NCI-H2171 (cell line): ENCODE measurements at places on chromosomes 3 and 15.

DNA sequence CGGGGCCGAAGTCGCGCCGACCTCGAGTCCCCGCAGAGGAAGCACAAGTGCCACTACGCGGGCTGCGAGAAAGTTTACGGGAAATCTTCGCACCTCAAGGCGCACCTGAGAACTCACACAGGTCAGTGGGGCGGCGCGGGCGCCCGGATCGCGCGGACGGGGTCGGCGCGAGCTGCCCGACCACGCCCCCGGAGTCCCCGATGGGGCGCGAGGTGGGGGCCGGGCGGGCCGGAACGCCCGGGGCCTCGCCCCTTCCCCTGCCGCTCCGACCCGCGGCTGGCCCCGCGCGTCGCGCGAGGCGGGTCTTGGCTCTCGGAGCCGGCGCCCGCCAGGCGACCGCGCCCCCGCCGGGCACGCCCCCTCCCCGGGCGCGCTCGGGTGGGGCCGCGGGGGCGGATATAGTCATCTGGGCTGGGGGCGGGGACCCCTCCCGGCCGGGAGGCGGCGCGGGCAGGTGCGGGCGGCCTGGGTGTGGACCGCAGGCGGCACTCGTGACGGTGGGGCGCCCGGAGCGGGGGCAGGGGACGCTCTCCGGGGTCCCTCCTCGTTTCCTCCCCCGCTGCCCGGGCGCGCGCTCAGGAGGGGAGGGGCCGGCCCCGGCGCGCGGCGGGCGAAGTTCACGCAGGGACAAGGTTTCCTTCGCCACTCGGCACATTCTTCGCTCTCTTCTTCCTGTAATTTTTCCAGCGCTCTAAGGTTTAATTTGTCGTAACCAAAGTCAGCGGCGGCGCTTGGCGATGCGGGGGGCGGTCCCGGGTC, 1.2 kb downstream of the KLF13 start:
- DNase-seq, result peak; percentile 70

GRCh38 chr3:108022256-108023150, 68.3 kb downstream of the CD47 start:
- no peak for DNase-seq

DNA sequence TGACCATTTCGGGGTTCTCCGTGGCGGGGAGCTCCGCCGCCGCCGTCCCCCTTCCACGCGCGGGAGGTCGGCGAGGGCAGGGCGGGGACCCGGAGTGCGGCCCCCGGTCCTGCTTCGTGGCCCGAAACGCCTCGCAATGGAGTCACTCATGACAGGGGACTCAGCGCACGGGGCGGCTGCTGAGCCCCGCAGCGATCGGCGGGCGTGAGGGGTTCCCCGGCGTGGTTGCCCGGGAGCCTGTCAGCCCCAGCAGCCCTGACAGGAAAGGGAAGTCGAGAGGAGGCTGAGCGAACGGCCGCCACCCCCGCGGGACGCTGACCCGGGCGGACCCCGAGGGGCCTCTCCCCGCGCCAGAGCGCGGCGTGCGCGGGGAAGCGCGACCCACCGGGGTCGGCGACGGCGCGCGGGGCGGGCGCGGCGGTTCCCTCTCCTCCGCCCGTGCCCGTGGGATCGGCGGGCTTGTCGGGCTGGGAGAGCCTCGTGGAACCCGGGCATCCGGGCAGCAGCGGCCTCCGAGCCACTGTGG, 564 bp upstream of the PIGZ start:
- DNase-seq, result no peak

GRCh38 chr15:43966646-43967045, 139.8 kb downstream of the WDR76 start:
- no peak for DNase-seq

GRCh38 chr3:134375582-134376384, 1.5 kb upstream of the AMOTL2 start:
- DNase-seq, result no peak

GRCh38 chr3:14678015-14678503, 3.1 kb downstream of the C3orf20 start:
- DNase-seq, result no peak

DNA sequence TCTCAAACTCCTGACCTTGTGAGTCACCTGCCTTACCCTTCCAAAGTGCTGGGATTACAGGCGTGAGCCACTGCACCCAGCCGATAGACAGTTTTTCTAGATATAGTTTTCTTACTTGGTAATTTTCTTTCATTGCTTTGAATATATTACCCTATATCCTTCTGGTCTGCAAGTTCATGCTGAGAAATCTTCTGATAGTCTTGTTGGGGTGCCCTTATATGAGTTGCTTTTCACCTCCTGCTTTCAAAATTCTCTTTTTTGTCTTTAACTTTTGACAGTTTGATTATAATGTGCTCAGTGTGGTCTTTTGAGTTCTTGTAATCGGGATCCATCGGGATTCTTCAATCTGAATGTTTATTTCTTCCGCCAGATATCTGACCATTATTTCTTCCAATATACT, 217.3 kb downstream of the GREM1 start:
- DNase-seq, result no peak

- DNase-seq, result no peak
Measured at GRCh38 chr3:57298041-57298440, 5.6 kb upstream of the ASB14 start.

GRCh38 chr3:126413693-126414080, 19.0 kb downstream of the CFAP100 start:
- DNase-seq, result no peak

DNA sequence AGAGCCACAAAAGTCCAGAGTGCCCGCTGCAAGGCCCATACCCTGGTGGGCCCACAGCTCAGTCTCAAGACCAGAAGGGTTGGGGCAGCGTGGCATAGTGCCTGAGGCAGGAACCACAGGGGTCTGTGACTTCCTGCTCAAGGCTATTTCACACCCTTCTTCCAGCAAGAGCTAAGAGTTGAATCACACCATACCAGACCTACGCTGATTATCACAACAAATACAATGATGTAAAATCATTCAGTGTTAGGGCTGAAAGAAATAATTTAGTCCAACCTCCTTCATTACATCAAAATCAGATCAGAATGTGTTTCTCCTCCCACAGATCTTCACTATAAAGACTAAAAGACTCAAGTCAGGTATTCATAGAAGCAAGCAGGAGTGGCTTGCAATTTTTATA, 27.8 kb upstream of the ST8SIA2 start:
- DNase-seq, result no peak

- peak; percentile 72 for DNase-seq
Measured at GRCh38 chr15:47806008-47806407, 88.7 kb downstream of the SEMA6D start.

GRCh38 chr3:161600173-161600572, 103.6 kb downstream of the OTOL1 start:
- DNase-seq, result no peak

DNA sequence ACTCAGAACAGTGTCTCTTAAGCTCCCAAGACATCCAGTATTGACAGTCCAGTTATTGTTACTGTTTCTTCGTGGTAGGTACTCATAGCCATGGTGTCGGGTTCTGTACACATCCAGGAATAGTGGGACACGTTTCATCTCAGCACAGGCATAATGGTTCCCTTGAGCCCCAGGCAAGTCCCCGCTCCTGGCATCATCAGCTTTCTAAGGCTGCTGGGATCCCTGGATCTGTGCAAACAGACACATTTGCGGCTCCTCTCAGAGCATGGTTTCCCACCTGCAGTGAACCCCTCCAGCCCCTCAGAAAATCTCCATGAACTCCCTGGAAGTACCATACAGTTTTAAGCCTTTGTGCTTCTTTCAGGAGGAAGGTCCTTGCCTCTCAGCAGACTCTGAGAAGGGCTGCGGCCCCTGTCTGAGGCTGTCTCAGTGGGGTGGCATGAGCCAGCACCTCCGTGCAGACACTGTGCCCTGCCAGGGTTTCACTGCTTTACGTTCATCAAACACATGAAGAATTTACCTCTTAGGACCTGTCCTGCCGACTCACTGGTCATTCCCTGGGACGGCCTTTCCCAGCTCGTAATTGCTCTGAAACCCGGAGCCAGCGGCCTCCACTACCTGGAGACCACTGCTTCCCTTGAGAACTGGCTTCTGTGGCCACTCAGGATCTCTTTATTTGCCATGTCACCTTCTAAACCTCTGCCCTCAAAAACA, 124.9 kb downstream of the LRRK1 start:
- DNase-seq, result no peak

DNA sequence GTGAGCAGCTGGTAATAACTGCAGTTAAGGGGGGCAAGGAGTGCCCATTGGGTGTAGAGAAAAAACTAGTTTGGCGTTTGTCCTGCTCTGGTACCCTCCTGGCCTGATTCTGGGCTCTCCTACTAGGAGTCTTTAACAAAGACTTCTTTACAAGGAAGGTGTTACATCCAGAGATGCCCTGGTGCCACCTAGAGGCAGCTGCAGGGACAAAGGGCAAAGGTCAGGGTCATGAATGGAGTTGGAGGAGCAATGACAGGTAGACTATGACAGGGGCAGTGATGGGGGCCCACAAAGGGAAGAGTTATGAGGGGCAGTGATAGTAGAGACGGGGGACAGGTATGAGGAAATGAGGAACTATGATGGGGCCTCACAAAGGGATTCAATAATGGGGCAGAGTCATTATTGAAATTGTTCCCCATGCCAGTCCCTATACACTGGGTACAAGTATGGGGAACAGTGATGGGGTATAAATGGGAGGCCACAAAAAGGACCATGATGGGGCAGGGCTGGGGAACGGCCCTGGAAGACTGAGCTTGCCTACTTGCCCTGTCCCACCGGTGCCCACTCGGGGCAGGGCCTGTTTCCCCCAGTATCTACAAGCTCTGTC, 7.9 kb downstream of the CCDC71 start:
- no peak for DNase-seq

DNA sequence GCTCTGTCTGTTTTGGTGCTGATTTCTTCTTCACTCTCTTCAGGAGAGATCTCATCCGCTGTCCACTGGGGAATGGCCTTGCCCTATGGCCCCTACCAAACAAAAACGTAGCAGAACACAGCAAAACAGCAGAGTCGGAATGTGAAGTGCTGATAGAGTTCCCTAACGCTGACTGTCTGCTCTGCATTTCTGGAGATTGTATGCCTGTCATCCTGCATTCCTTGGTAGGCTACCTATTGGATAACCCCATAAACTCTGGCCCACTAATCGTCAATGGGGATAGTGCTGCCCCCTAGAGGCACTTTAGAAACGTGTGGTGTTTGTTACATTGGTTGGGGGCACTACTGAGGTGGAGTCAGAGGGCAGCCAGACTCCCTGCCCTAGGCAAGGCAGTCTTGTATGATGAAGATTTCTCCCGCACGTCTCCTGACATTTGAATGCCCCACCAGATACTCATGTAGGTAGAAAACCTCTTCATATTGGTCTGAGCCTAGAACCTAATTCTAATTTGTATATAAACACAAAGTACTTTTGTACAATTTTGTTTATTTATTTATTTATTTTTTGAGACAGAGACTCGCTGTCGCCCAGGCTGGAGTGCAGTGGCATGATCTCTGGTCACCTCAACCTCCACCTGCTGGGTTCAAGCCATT, 15.6 kb upstream of the MAGEF1 start:
- DNase-seq, result no peak

DNA sequence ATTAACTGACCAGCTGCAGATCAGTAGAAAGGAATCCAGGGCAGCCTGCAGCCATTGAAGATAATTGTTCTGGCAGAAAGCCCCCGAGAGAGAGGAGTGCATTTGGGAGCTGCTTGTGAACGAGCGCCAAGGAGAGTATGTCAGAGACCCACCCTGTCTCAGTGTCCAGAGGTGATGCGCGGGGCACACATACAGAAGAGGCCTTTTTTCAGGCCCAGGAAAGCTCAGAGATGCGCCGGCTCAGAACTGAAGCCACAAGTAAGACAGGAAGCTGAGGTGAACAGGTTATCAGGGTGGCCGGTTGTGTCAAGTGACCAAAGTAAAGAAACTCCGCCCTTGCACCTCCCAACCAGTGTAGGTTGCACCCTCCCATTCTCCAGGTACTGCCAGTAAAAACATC, 59.8 kb upstream of the HEG1 start:
- no peak for DNase-seq

GRCh38 chr15:59543721-59544547, 67.6 kb upstream of the GCNT3 start:
- DNase-seq, result no peak

DNA sequence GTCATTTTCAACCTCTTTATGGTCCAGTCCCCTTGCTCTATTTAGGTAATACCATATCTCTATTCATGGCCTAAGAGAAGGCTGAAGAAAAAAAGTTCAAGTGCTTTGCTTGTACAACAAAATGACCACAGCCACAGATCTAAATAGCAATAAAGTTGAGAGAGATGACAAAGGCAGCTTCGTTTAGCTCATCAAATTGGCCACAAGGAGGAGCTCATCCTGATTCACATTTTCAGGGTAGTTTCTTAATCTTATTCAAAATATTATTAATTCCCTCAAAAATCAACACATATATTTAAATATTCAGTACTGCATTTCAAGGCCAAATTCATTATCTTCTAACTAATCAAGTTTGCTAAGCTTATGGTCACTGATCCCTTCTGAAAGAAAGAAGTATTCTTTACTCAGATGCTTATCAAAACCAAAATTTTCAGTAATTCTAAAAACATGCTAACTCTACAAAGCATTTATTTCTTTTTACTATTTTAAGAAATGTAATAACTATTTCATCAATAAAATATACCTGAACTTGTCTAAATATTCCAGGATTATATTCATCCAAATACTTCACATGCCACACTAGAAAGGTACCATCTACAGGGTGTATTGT, 85.5 kb downstream of the DMXL2 start:
- no peak for DNase-seq

DNA sequence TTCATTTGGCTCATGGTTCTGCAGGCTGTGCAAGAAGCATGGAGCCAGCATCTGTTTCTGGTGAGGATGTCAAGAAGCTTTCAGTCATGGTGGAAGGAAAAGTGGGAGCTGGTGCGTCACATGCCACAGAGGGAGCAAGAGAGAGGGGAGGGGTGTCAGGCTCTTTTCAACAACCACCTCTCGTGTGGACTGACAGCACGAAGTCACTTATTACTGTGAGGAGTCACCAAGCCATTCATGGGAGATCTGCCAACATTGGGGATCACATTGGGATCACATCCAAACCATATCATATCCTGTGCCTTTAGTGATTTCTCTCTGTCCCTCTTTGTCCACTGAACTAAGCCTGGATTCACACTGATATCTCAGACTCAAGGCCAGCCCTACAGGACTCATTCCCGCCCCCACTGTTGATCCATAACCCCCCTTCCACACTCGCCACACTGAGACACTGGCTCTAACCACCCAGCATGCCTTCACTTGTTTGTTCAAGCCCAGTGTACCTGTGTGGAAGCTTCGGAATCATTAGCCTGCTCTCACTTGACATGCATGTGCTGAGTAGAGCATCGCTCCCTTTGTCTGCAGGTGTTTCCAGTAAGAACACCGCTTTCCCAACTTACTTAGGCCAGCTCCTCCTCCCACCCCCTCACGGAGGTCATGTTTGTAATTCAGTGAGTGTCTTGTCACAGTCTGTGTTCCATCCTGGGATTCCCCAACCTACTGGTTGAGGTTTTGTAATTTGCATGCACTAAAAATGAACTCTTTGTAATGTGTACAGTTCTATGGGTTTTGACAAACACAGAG, 132.2 kb downstream of the KLF13 start:
- no peak for DNase-seq

DNA sequence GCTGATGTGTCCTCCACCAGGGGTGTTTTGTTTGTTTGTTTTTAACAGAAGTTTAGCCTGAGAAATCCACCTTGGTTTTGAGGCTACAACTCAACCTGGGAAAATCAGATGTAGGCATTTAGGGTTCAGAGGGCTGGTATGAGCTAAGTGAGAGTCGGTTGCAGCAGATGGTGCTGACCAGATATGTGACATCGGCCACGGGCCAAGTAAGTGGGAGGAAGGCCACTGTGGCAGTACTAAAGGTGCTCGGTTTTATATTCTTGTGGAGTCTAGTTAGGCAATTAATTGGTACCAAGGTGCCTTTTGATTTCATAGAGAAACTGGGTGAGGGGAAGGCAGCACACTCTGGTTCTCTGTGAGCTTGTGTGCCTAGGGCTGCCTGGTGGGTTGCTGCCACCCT, 10.5 kb downstream of the MTMR14 start:
- no peak for DNase-seq

GRCh38 chr3:155682426-155683343, 62.2 kb downstream of the PLCH1 start:
- DNase-seq, result no peak
